CD4-positive, alpha-beta T cell treated with Interleukin-2 at 100 ng/mL for 4 hours (primary cell): ENCODE measurements at places on chromosomes 16 and 17.

- no peak for DNase-seq
Measured at GRCh38 chr17:43406676-43407645, 8.2 kb downstream of the ARL4D start.

- no peak for DNase-seq
Measured at GRCh38 chr17:5598457-5598856, 14.1 kb upstream of the NLRP1 start.

GRCh38 chr17:19720210-19720475 is 3.8 kb upstream of the SLC47A2 start:
- DNase-seq = no peak

DNA sequence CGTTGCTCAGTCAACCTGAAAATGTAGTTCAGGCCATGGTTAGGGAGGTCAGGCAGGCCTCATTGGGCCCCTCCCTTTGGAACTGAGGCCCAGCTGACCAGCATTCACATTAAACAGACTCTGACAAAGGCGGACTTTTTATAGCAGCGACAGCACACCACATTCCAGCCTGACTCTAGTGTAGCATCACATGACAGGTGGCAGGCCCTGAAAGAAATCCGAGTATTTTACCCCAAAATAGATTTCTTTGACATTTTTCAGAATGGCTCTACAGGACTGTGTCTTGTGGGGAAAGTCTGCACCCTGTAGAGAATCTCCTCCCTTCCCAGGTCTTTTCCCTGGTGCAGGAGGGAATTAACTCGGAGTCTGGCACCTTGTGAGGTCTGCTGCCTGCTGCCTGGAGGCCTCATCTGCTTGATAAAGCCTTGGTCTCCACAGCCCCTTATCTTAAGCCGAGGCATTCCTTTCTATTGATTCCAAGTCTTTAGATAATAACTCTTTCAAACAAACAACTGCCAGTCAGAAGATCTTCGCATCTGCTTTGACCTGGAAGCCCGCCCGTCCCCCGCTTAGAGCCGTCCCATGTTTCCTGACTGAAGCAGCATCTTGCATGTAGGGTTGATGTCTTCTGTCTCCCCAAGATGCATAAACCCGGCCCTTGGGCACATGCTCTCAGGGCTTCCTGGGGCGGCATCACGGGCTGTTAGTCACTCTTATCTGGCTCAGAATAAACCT is 44.0 kb upstream of the CAPN15 start:
- DNase-seq = no peak

DNA sequence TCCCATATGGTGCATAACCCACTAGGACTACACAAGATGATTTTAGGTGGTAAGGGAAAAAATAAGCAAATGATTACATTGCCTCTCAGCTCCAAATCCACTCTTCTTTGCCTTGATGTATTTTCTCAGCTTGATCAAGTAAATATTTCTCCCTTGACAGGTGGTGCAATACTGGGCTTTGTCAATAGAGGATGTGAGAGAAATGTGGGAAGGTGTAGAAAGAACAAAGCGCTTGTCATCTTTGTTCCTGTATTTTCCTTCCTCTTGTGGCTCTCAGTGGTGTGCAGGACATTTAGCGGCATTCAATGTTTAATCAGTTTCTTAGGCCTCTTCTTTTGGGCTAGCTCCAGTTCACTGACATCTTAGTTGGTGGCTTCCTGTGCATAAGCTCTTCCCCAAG is 1165.8 kb upstream of the GOT2 start:
- no peak for DNase-seq

DNA sequence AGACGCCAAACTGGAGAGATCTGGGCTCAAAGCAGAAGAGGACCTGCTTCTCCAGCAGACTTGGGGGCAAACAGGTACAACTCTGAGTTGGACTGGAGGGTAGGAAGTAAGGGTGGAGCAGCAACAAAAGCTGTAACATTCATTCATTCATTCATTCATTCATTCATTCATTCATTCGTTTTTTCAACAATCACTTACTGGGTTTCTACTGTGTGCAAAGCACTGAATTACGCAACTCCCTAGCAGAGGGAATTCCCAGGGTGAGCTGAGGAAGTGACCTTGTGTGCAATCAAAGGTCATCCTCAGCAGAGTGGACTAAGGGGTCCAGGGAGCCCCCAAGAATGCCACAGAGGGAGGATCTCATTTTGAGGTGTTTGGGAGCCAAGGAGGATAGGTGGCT is 231.1 kb upstream of the SDK2 start:
- DNase-seq = no peak

GRCh38 chr17:82441691-82442487 is 8.7 kb downstream of the CYBC1 start:
- DNase-seq = no peak

DNA sequence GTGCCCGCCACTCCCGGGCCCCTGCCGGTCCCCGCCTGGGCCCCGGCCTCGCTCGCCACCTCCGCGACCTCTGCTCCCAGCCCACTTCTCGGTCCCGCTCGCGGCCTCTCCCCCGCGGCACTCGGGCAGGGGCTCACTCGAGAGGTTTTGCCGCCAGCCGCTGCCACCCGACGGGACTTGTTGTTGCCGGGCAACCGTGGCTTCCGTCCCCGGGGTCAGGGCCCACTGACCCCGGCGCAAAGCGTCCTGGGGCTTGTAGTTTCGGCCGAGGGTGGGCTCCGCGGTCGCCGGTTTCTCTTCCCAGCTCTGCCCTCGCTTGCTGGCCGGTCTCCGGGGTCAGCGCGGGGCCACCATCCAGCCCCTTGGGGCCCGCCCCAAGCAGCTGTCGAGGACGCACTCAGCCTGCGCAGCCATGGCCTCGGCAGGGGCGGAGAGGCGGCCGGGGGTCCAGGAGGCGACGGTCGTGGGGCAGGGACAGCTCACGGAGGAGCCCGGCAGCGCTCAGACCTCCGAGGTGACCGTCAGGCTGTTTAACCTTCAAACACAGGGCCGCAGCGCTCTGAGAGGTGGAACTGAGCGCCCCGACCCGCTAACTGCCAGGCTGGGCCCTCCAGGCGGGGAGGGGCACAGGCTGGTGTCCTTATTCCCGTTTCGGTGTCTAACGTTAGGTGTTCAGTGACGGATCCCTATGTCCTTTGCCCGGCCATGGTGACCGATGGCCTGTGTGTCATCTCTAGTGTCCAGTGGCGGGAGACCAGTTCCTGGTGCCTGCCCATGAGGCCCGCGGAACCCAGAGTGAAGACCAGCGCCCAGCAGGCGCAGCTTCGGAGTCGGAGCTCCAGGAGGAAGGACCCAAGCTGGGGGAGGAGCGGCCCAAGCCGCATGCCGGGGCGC is at the start of the genes C16orf86 and ENKD1:
Gene C16orf86 (plus strand): TSS at position 256 of the 894 bp plus-strand sequence. CDS start 157 bp downstream, at position 413.
Gene ENKD1 (minus strand): TSS at position 192 of the 894 bp plus-strand sequence. CDS start 308 bp downstream, outside the sequence.
- DNase-seq = peak; percentile 82

GRCh38 chr16:71826533-71827017 is 17.9 kb upstream of the AP1G1 start:
- DNase-seq = no peak
